ENCODE measurements at places on chromosomes 12 and 14.

GRCh38 chr12:113245695-113246477 is 24.6 kb downstream of the TPCN1 start:
- DNase-seq: peak; percentile 88

- no peak for DNase-seq
Observed at GRCh38 chr14:95011445-95012006, 145.8 kb downstream of the DICER1 start.

GRCh38 chr12:91163116-91163515 is 19.5 kb downstream of the DCN start:
- no peak for DNase-seq

- DNase-seq: no peak
Observed at GRCh38 chr12:61291647-61292046, 968.6 kb upstream of the USP15 start.

DNA sequence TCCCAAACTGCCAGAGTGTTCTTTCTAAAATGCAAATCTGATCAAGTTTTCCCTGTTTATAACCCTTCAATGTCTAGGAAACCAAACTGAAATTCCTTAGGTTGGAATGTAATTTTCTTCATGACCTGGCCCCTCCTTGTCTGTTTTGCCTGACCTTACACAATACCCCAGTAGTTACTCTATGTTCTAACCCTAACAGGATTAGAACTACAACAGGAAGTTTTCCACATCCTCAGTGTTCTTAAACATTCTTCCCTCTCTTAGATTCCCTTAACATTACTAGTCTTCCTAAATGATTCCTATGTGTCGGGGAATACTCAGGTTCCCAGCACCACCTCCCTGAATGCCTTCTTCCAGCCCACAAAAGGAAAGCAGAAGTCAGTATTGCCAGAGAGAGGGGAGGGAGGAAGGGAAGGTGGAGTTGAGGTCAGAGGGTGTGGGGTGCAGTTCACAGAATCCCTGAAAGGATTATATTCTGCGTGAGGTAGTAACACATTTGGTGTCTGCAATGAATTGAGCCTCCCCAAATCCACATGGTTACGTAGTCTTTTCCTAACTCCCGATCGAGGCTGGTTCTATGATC is 72.6 kb downstream of the BBS10 start:
- DNase-seq: no peak

GRCh38 chr12:18926188-18926587 is 188.3 kb downstream of the CAPZA3 start:
- DNase-seq: no peak

DNA sequence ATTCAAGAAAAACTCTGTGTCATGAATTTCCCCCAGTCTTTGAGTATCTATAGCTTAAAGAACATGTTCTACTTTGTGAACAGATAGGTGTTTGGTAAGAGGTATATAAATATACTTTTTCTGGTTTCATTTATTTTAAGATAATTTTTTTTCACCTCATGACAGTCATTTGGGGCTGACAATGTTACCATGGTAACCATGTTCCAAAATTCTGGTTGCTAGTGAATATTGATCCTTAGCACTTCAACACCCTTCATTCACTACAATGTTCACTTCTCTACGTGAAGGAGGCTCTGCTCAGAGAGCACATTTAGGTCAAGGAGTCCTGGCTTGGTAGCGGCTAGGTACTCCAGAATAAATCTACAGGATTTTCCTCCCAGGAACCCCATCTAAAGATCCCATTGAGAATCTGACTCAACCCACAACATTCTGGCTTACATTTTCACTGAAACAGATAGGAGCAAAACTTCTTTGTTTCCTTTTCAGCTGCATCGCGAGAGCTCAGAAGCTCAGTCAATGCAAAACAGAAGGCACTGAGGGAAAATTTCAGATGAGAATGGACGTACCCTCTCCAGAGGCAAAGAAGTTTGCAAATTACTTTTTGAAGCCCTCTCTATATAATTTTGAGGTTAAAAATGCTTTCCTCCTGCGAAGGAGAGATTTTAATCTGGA is 93.6 kb downstream of the ARF6 start:
- no peak for DNase-seq

- no peak for DNase-seq
Observed at GRCh38 chr14:50040895-50041465, 75.4 kb downstream of the VCPKMT start.

DNA sequence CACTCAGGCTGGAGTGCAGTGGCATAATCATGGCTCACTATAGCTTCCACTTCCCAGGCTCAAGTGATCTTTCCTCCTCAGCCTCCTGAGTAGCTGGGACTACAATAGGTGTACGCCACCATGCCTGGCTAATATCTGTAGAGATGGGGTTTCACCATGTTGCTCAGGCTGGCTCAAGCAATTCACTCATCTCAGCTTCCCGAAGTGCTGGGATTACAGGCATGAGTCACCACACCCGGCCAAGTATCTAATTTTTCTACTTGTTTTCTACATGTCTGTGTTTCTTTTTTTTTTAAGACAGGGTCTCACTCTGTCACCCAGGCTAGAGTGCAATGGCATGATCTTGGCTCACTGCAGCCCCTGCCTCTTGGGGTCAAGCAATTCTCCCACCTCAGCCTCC is 119.7 kb upstream of the MED13L start:
- DNase-seq: no peak

DNA sequence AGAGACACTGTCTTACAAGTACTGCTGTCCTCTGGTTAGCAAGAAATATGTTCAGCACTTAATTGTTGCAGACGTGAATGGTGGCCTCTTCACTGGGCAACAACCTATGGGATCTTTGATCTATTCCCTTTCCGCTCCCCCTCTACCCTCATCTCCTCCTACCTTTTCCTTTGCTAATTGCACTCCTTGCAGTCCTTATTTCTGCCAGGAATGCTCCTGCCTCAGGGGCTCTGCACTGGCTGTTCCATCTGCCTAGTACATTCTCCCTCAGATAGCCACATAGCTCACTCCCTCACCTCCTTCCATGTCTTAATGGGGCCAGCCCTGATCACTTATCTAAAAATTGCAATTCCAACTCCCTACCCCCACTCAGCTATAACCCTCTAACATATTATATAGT is 4.5 kb upstream of the NFYB start:
- no peak for DNase-seq

GRCh38 chr12:22712083-22712482 is 87.1 kb downstream of the ETNK1 start:
- DNase-seq: no peak
